ENCODE measurements at places on chromosomes 1 and 21. TPM values are rescaled to one million over a fixed set of nuclear protein-coding genes. Genes with fewer than 3 reads are reported as not detected.

Gene RGS1
- polyA plus RNA-seq: 180 TPM

DNA sequence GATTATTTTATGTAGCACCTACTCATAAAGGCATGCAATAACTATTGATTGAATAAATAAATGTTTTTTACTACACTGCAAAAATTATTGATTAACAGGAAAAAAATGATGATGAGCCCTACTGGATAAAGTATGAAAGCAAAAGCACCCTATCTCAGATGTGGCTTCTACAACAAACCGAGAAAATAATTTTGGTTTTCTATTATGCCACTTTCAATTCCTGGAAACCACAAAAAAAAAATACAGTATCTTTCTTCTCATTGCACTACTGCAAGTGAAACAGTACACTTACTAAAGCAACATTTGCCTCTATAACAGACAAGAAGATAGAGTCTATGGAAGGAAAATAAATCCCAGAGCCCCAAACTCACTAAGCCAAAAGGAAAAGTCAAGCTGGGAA is 1882.4 kb downstream of the NCAM2 start:
- DNase-seq: no peak

Gene SYTL1
- 459 TPM for polyA plus RNA-seq

- DNase-seq: no peak
Observed at GRCh38 chr1:152436593-152437496, 22.8 kb upstream of the CRNN start.

- DNase-seq: peak; percentile 36
Observed at GRCh38 chr1:174815474-174815908, 184.3 kb upstream of the CACYBP start.

- DNase-seq: no peak
Observed at GRCh38 chr1:182170891-182171461, 109.5 kb upstream of the ZNF648 start.

DNA sequence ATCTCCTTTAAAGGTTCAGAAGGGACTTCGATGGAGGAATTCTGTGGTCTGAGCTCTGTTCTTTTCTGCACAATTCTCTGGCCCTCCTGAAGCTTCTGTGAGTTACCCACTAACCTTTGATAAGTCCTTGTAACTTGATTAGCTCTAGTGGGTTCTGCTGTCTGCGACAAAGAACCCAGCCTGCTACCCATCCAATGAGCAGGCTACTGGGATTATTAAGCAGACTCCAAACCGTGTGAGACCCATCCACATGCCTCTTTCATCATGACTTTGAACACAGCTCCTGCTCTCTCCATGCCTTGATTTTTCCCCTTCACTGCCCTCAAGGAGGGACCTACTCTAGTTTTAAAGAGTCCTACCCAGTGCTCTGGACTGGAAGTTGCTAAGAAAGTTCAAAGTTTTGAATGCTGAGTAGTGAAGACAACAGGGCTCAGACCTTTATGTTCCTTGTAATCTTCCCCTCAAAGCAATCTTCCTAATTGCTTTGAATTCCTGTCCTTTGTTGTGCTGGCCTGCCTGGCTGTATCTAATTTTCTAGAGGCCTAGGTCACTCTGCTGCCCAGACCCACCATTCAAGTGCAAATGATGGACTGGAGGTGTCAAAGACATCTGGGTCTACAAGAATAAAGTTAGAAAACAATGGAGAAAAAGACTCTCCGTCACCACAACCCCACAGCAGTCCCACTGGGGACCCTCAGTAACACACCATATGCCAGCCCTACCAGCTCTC is 146.9 kb downstream of the RHOU start:
- no peak for DNase-seq

DNA sequence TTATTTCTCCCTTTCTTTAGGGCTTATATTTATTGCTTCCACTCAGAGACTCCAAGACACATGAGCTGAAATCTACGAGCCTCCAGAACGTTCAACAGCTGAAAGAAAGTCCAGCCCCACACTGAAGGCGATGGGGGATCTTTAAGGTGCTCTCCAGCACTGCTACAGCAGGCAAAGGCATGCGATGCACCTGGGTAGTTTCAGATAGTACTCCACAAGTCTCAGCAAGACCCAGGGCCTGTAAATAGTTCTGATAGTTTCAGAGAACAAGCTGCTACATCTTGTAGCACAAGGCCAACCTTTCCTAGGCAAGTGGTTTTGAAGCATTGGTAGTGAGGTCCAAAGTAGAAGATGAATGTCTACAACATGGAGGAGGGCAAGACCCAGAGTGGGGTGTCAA is 2.2 kb upstream of the HSD3B1 start:
- no peak for DNase-seq

GRCh38 chr1:116253566-116254382 is 119.3 kb upstream of the ATP1A1 start:
- DNase-seq: no peak

Gene PIGR
- polyA plus RNA-seq: 0.31 TPM

Gene NCMAP
- polyA plus RNA-seq: not detected

Gene BSND
- not detected for polyA plus RNA-seq

Gene PLEKHA6
- 0.31 TPM for polyA plus RNA-seq
